Progenitor cell of endocrine pancreas (in vitro differentiated cells): ENCODE measurements at places on chromosomes 5 and 9. TPM values are rescaled to one million over a fixed set of nuclear protein-coding genes. Genes with fewer than 3 reads are reported as not detected.

Gene CBY3
- not detected in 2 replicates for total RNA-seq

Gene SLC6A19
- 2.2 and 2.6 TPM in 2 replicates for total RNA-seq

Gene PCDHA3
- 1.5 and 2.4 TPM in 2 replicates for total RNA-seq

Gene ATG12
- 46.7 and 53.9 TPM in 2 replicates for total RNA-seq

Gene PDE6A
- total RNA-seq, result 0.07 TPM in 1 of 2 replicates, not detected in the other

Gene SPINK6
- total RNA-seq, result not detected in 2 replicates

Gene PCDHGA1
- 1.1 and 1.3 TPM in 2 replicates for total RNA-seq

Gene ANKHD1
- total RNA-seq, result 115 and 117 TPM in 2 replicates

Gene C9orf153
- 0.69 TPM in 1 of 2 replicates, not detected in the other for total RNA-seq

Gene INSL6
- not detected in 2 replicates for total RNA-seq

DNA sequence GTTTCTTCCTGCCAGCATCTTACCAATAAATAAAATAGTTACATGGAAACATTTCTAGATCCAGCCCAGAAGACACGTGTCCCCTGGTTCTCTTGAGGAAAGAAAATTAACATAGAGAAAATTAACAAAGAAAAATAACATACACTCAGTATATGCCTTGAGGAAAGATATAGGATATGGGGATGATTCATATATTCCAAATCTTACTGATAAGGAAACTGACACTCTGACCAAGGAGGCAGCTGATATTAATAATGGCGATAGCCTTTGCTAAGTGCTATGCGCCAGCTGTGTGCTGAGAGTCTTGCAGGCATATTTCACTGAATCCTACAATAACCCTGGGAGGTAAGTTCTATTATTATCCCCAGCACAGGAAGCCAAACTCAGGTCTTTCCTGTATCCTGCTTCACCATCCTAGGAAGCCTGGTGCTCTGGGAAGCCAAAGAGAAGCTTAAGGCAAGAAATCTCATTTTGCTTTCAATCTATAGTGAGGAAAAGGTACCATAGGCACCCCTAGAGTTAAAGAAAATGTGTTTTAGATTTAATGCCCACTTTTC lies 302.7 kb upstream of the NREP start:
- DNase-seq, result no peak

DNA sequence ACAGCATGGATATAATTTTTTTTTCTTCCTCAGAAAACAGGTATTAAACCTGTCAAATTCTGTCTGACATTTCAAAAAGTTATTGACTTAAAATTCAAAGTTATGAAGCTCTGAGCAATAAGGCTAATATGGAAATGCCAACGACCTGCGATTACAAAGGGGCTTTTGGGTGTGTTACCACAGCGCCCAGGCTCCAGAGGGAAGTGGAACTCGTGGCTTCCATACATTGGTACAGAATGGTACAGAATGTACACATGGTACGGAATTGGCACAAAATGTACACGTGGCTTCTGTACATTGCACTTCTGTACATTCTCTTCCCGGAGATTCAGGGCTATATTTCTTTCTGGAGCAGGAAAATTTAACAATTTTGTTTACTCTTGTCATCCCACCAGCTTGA lies 225.1 kb upstream of the TBCA start:
- no peak for DNase-seq

- no peak for DNase-seq
Measured at GRCh38 chr5:66796305-66797292, 200.4 kb downstream of the MAST4 start.

DNA sequence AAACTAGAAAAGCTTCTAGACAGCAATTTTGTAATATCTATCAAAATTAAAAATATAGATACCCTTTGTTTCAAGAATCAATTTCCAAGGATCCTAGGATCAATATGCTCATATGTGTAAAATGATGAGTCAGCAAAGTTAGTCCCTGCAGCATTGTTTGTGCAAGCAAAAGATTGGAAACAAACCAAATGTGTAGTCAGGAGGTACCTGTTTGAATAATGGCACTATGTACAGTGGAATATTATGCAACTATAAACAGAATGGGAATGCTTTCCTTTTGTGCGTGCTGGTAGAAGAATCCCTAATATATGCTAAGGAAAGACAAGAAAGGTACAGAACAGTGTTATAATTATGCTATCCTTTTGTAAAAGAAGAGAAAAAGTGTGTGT lies 58.5 kb upstream of the PJA2 start:
- no peak for DNase-seq

GRCh38 chr5:92907938-92908606 lies 672.9 kb downstream of the NR2F1-AS1 start:
- no peak for DNase-seq

- DNase-seq, result no peak
Measured at GRCh38 chr5:179257176-179257682, 88.0 kb downstream of the ADAMTS2 start.

- no peak for DNase-seq
Measured at GRCh38 chr5:176679365-176680225, 32.3 kb downstream of the TSPAN17 start.

- DNase-seq, result no peak
Measured at GRCh38 chr5:149636191-149636860, 55.0 kb downstream of the ARHGEF37 start.

GRCh38 chr5:116448870-116449427 lies 125.7 kb downstream of the SEMA6A start:
- DNase-seq, result no peak

GRCh38 chr5:176959051-176959450 lies 47.5 kb downstream of the UIMC1 start:
- DNase-seq, result no peak

DNA sequence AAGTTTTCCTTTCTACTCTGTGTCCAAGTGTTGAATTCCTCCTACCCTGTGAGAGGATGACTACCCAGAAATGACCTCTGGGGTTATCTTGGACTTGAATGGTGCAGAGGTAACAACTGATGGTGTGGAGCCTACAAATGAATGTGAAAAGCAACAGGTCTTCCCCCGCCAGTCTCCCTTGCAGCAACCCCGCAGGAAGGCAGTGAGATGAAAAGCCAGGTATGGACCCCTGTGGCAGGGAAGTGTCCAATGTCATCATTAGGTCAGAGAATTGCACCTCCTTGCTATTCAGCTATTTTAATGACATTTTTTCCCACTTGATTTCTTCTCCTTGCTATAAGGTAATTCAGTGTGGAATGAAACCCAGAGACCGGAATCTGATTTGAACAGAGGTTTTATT lies 58.5 kb downstream of the MAT2B start:
- no peak for DNase-seq

GRCh38 chr5:102975045-102975444 lies 144.9 kb downstream of the GIN1 start:
- no peak for DNase-seq

- no peak for DNase-seq
Measured at GRCh38 chr5:14818931-14819790, 52.4 kb downstream of the ANKH start.

DNA sequence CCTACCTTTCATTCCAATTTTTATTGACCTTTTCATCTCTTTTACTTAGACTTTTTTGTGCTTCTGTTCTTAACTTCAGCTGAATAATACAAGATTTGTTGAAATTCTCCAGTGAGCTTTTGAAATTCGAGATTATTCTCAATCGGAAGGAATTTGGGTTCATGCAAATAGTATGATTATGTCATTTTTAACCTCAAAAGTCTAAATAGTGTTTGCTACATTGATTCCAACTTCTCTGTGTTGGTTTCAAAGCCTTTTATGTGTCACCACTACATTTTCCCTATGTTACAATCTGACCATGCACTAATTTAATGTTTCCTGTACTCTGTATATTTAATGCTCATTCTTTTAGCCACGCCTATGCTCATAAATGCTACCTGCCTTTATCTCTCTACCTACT lies 44.1 kb downstream of the VPS13A start:
- no peak for DNase-seq

GRCh38 chr9:79056041-79056440 lies 515.7 kb upstream of the TLE4 start:
- DNase-seq, result no peak

DNA sequence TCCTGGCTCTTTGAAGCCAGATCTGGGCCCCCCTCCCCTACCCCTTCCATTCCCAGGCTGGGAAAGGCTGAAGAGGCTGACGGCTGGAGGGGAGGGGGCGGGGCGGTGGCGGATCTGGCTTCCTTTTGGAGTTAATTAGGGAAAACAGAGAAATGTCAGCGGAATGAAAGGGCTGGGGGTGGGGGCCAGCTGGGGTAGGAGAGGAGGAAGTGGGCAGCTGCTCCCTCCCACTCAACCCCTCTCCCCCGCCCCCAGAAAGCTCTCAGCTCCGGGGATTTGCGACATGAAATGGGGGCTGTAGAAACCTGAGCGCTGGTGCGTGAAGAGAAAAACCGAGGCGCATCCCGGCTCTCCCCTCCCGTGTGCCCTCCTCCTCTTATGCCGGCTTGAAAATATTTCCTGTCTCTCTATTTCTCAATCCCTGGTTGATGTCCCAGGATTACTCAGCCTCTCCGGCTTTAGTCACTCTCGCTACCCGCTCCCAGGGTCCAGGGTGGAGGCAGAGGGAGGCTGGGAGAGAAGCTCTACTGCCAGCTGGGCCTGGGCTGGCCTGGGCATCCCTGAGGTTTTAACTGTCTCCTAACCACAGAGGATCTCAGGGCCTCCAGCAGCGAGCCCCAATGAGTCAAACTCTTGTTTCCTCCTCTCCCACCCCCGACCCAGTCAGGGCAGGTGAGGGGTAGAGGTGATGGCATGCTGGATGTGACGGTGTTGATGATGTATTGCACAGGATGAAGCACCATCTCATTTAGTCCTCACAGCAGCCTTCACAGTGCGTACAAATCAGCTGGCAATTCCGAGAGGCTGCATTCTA lies 20.1 kb downstream of the PCDHGC5 start:
- no peak for DNase-seq

GRCh38 chr5:149588936-149589335 lies 7.6 kb downstream of the ARHGEF37 start:
- DNase-seq, result no peak

DNA sequence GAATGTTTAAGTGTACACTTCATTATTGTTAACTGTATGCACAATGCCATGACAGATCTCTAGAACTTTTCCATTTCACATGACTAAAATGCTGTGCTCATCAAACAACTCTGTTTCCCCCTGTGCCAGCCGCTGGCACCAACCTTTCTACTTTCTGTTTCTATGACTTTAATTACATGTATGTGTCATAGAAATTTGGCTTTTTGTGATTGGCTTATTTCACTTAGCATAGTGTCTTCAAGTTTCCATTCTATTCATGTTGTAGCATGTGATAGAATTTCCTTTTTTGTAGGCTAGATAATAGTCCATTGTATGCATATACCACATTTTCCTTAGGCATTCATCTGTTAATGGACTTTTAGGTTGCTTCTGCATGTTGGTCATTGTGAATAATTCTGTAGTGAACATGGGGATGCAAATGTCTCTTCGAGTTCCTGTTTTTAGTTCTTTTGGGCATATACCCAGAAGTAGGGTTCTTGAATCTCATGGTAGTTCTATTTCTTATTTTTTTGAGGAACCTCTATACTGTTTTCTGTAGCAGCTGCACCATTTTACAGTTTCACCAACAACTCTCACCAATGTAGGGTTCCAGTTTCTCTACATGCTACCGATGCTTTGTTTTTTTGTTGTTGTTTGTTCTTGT lies 184.4 kb upstream of the DMRT1 start:
- DNase-seq, result no peak

GRCh38 chr5:134029156-134029555 lies 24.4 kb upstream of the VDAC1 start:
- DNase-seq, result no peak

DNA sequence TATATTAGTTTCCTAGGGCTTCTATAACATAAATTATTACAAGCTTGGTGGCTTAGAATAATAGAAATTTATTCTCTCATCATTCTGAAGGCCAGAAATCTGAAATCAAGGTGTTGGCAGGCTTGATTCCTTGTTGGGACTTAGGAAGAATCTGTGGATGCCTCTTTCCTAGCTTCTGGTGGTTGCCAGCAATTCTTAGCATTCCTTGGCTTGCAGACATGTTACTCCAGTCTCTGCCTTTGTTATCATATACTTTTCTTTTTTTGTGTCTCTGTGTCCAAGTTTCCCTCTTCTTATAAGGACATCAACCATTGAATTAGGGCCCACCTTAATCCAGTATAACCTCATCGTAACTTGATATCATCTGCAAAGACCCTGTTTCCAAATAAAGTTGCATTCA lies 31.4 kb downstream of the CTNNA1 start:
- no peak for DNase-seq

- no peak for DNase-seq
Measured at GRCh38 chr5:149827086-149827485, 97.0 kb downstream of the PPARGC1B start.
